Hepatocyte (in vitro differentiated cells): ENCODE measurements at places on chromosomes 13 and 19.

GRCh38 chr13:50448535-50448998 lies 394.9 kb downstream of the DLEU7 start:
- DNase-seq, result no peak
- no peaks in the 10 kb centered on the region for H3K27me3 ChIP-seq
- H3K4me1 ChIP-seq, result peaks cover 8% of the 10 kb centered on the region
- H3K4me3 ChIP-seq, result no peak overlapping the region

DNA sequence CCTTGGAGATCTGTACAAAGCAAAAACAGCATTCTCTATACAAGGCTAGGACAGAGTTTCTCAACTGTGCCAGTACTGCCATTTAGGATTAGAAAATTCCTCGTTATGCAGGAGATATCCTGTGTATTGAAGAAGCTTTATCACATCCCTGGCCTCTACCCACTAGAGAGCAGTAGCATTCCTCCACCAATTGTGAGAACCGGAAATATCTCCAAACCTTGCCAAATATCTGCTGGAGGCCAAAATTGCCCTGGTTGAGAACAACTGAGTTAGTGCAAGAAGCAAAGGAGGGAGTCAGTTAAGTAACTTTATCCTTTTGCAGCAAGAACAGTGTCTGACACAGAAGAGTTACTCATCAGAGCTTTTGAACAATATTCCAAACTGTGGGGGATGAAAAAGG lies 16.2 kb upstream of the FREM2 start:
- no peaks in the 10 kb centered on the region for H3K27me3 ChIP-seq
- H3K4me1 ChIP-seq, result no peaks in the 10 kb centered on the region
- no peak for DNase-seq

DNA sequence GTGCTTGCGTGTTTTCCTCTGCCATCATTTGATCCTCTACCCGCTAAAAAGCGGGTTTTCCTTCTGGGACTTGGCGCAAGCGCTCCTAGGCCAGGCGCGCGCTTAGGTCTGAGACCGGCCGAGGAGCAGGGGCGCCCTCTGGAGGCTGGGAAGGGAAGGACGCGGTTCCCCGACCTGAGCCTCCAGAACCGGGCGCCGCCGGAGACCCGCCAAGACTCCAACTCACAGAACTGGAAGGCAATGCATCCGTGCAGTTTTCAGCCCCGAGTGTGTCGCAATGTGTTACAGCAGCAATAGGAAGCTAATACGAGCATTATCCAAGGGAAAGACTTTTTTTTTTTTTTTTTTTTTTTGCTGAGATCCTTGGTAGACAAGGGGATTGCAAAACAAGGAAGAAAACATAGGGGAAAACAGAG lies 190.9 kb downstream of the COL4A1 start:
- no peaks in the 10 kb centered on the region for H3K36me3 ChIP-seq
- H3K27me3 ChIP-seq, result peaks cover 3% of the 10 kb centered on the region
- no peak overlapping the region for H3K27ac ChIP-seq
- no peak overlapping the region for H3K4me3 ChIP-seq

- H3K27me3 ChIP-seq, result peaks cover 7% of the 10 kb centered on the region
- H3K36me3 ChIP-seq, result no peaks in the 10 kb centered on the region
- H3K4me3 ChIP-seq, result no peak overlapping the region
- no peaks in the 10 kb centered on the region for H3K4me1 ChIP-seq
- DNase-seq, result peak; percentile 60
Measured at GRCh38 chr19:5369962-5370367, 29.4 kb upstream of the PTPRS start.

- H3K4me1 ChIP-seq, result no peaks in the 10 kb centered on the region
- no peaks in the 10 kb centered on the region for H3K36me3 ChIP-seq
- H3K27ac ChIP-seq, result no peak overlapping the region
- no peak overlapping the region for H3K4me3 ChIP-seq
Measured at GRCh38 chr13:84290386-84290785, 408.1 kb upstream of the SLITRK1 start.

DNA sequence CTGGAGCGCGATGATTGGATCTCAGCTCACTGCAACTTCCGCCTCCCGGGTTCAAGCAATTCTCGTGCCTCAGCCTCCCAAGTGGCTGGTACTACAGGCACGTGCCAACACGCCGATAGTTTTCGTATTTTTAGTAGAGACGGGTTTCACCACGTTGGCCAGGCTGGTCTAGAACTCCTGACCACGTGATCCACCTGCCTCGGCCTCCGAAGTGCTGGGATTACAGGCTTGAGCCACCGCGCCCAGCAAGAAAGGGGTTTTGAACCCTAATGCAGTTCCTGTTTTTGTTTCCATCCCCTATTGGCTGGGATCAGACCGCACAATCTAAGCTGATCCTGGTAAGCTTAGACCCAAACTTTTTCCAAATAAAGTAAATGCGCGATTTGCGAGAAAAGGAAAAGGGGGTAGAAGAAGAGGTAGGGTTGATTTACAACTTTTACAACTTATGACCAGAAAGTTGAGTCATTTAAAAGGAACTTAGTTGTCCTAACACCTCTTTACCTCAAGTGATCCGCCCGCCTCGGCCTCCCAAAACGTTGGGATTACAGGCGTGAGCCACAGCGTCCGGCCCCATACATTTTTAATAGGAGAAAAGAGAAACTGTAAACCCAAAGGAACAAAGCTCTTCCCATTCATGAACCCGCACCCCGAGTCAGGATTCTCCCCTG lies 764 bp downstream of the ZNF626 start:
- peak; percentile 8 for DNase-seq
- no peaks in the 10 kb centered on the region for H3K27me3 ChIP-seq
- peak overlapping the region; percentile 40 for H3K4me3 ChIP-seq
- H3K36me3 ChIP-seq, result peaks cover 6% of the 10 kb centered on the region

GRCh38 chr19:29217616-29218015 lies 4.7 kb upstream of the UQCRFS1 start:
- no peak overlapping the region for H3K27ac ChIP-seq
- no peaks in the 10 kb centered on the region for H3K4me1 ChIP-seq
- H3K27me3 ChIP-seq, result no peaks in the 10 kb centered on the region
- H3K4me3 ChIP-seq, result no peak overlapping the region
- DNase-seq, result no peak
- H3K36me3 ChIP-seq, result no peaks in the 10 kb centered on the region

GRCh38 chr19:44696939-44697669 lies 1.8 kb upstream of the CEACAM16 start:
- no peak overlapping the region for H3K4me3 ChIP-seq
- peak overlapping the region; percentile 46 for H3K27ac ChIP-seq
- H3K36me3 ChIP-seq, result no peaks in the 10 kb centered on the region
- H3K4me1 ChIP-seq, result peaks cover 15% of the 10 kb centered on the region
- H3K27me3 ChIP-seq, result no peaks in the 10 kb centered on the region
- DNase-seq, result no peak

- H3K4me3 ChIP-seq, result no peak overlapping the region
- no peaks in the 10 kb centered on the region for H3K4me1 ChIP-seq
- no peaks in the 10 kb centered on the region for H3K36me3 ChIP-seq
- no peak for DNase-seq
- H3K27ac ChIP-seq, result no peak overlapping the region
- no peaks in the 10 kb centered on the region for H3K27me3 ChIP-seq
Measured at GRCh38 chr13:39462428-39462827, 140.6 kb downstream of the LHFPL6 start.

DNA sequence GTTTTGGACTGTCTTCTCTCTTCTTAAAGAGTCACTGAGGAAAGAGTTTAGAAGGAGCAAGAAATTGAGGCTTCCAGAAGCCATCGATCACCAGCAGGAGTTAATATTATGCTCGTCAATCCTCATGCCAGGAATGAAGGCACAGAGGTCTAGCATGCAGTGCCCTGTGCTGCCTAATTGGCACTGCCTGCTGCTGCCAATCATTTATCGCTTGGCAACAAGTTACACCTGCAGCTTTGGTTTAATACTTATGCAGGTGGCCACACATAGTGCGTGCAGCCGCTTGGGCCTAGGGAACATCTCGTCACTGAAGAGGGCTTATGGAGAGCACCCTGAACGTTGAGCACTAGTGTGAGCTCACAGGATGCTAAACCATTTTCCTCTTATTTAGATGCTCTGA lies 2.7 kb upstream of the SOX1 start:
- H3K27ac ChIP-seq, result no peak overlapping the region
- H3K4me3 ChIP-seq, result no peak overlapping the region
- no peaks in the 10 kb centered on the region for H3K36me3 ChIP-seq
- no peaks in the 10 kb centered on the region for H3K4me1 ChIP-seq
- peaks cover 88% of the 10 kb centered on the region for H3K27me3 ChIP-seq
- DNase-seq, result no peak

DNA sequence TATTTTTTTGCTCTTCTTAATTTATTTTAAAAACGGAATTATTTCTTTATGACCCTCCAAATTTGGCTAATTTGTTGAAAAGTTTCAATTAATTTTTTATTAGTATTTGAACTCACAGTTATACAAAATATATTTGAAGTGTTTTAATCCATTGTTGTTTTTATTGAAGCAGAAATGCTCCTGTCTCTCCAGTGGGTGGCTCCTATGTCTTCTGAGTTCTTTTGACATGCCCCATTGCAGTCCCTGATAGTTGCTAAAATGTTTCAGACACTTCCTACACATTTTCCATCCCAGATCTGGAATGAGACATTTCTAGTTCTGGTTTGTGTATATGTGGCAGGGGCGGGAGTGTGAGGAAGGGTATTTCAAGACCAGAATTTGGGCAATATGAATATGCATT lies 579.4 kb upstream of the PRR20A start:
- no peaks in the 10 kb centered on the region for H3K36me3 ChIP-seq
- no peaks in the 10 kb centered on the region for H3K27me3 ChIP-seq
- H3K27ac ChIP-seq, result no peak overlapping the region
- DNase-seq, result no peak
- no peaks in the 10 kb centered on the region for H3K4me1 ChIP-seq

GRCh38 chr13:102487330-102487729 lies 85.5 kb upstream of the FGF14 start:
- H3K36me3 ChIP-seq, result no peaks in the 10 kb centered on the region
- no peaks in the 10 kb centered on the region for H3K4me1 ChIP-seq
- H3K27me3 ChIP-seq, result no peaks in the 10 kb centered on the region

GRCh38 chr19:50263176-50263575 lies 59.8 kb downstream of the MYH14 start:
- H3K36me3 ChIP-seq, result no peaks in the 10 kb centered on the region
- no peaks in the 10 kb centered on the region for H3K27me3 ChIP-seq
- no peak overlapping the region for H3K4me3 ChIP-seq
- H3K4me1 ChIP-seq, result no peaks in the 10 kb centered on the region

DNA sequence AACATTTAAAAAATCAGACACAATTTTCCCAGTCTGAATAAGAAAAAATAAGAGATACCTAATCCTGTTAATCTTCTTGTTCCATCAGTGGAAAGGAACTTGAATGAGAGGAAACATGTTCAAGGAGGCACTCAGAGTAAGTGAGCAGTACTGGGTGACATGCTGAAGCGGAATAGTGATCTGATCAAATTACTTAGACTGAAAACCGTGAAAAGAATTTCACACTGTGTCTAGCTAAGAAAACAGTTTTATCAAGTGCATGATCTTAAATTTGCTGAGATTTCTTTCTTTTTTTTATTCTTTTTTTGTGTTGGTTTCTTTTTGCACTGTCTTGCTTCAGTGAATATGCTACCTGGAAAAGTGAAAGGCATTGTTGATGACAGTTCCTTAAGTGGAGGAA lies 249.5 kb upstream of the SLC10A2 start:
- no peaks in the 10 kb centered on the region for H3K36me3 ChIP-seq
- no peak overlapping the region for H3K4me3 ChIP-seq
- H3K27me3 ChIP-seq, result no peaks in the 10 kb centered on the region
- DNase-seq, result no peak

GRCh38 chr13:45602183-45603170 lies 13.1 kb downstream of the ERICH6B start:
- no peaks in the 10 kb centered on the region for H3K27me3 ChIP-seq
- H3K36me3 ChIP-seq, result no peaks in the 10 kb centered on the region
- H3K4me1 ChIP-seq, result no peaks in the 10 kb centered on the region
- H3K4me3 ChIP-seq, result no peak overlapping the region

GRCh38 chr13:21960108-21960507 lies 289.2 kb downstream of the FGF9 start:
- H3K27ac ChIP-seq, result no peak overlapping the region
- no peaks in the 10 kb centered on the region for H3K36me3 ChIP-seq
- H3K4me1 ChIP-seq, result no peaks in the 10 kb centered on the region
- DNase-seq, result no peak
- no peak overlapping the region for H3K4me3 ChIP-seq

DNA sequence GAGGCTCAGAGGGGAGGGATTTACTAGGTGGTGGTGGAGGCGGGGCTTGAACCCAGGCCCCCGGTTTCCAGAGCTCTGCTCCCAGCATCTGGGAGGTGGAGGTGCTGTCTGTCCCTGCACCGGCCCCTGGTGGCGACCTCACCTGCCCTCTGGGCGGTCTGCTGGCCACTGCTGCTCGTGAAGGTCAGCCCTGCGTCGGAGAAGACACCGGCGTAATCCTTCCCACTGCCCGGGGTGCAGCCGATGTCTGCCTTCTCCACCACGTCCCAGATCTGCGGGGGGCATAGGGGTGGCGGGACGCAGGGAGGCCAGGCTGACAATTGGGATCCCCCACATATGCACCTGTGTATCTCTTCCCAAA lies 12.8 kb downstream of the C3 start:
- H3K4me3 ChIP-seq, result no peak overlapping the region
- no peak for DNase-seq
- H3K36me3 ChIP-seq, result no peaks in the 10 kb centered on the region
- no peak overlapping the region for H3K27ac ChIP-seq
- peaks cover 30% of the 10 kb centered on the region for H3K27me3 ChIP-seq
- H3K4me1 ChIP-seq, result no peaks in the 10 kb centered on the region

DNA sequence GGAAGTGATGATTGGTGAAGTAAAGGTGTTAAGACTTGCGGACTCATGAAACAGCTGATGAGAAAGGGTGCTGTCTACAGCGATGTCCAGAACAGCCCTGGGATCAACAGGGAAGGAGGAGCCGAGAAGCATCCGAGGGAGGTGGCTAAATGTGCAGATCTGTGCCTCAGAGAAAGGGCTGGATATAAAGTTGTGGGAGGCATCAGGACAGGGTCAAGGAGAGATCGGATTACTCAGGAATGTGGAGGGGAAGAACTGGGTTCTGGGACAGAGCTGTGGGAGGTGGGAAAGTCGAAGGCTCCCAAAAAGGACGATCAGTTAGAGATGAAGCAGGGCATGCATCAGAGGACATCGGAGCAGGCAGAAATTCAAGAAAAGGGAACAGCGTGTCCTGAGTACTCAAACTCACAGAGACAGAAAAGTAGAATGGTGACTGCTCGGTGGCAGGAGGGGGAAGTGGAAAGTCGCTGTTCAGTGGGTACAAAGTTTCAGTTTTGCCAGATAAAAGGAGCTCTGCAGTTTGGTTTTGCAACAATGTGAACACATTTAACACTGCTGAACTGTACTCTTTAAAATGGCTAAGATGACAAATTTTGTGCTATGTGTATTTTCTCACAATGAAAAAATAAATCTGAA lies 1.9 kb downstream of the SIGLEC14 start:
- no peaks in the 10 kb centered on the region for H3K36me3 ChIP-seq
- H3K27ac ChIP-seq, result no peak overlapping the region
- no peak overlapping the region for H3K4me3 ChIP-seq
- no peak for DNase-seq

DNA sequence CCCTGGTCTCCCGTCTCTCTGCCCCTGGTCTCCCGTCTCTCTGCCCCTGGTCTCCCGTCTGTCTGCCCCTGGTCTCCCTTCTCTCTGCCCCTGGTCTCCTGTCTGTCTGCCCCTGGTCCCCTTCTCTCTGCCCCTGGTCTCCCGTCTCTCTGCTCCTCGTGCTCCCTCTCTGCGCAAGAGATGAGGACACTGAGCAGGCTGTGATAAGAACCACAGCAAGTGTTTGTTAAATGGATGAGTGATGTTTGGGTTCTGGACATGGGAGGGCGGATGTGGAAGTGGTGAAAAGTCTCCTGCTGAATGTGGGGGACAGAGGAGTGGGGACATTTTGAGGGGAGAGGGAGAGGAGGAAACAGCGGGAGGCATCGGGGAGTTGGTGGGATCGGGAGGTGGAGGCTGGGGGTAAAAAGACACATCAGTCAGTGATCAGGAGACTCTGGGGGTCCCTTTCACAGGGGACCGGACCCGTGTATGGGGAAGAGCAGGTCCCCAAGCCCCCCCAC lies 8.0 kb downstream of the NPAS1 start:
- H3K4me3 ChIP-seq, result no peak overlapping the region
- H3K36me3 ChIP-seq, result no peaks in the 10 kb centered on the region
- peak; percentile 3 for DNase-seq
